Peyer's patch (tissue), 4 donors: ENCODE measurements at places on chromosomes 3 and 15.

GRCh38 chr3:65466300-65466988, 572.3 kb downstream of the MAGI1 start:
- no peak for DNase-seq

DNA sequence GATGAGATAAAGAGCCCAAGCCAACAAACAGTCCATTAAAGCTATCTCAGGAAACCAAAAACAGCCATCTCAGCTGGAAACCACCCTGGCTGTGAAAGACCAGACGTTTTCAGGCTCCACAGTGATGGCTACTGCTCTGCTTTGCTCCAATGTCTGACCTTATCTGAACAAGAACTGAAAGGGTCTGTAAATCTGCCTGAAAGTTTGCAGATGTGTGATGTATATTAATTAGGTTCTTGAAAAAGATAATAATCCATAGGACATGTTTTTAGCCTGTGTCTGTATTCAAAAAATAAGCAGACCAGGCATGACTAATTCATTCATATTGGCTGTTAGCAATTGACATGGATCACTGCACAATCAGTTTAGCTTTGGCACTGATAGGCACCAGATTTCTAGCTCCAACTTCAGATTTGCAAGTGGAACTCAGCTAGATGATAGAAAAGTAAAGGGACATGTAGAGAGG, 611.4 kb upstream of the NAALADL2 start:
- DNase-seq = no peak

DNA sequence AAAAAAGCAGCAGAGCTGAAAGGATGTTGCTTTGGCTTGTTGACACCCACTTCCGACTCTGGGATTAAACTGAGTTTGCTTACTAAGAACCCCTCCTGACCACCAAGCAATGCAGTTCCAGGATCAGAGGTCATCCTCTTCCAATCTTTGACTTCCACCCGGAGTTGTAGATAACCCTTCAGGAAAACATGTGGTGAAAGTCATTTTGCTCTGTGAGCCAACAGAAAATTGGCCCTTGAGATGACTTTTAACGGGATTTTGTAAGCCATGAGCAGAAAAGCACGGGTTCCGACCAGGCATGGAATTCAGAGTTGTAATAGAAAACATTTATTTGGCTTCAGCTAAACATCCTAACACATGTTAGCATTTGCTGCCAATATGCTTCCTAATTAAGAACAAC, 171.6 kb upstream of the NR2F2 start:
- DNase-seq = no peak

DNA sequence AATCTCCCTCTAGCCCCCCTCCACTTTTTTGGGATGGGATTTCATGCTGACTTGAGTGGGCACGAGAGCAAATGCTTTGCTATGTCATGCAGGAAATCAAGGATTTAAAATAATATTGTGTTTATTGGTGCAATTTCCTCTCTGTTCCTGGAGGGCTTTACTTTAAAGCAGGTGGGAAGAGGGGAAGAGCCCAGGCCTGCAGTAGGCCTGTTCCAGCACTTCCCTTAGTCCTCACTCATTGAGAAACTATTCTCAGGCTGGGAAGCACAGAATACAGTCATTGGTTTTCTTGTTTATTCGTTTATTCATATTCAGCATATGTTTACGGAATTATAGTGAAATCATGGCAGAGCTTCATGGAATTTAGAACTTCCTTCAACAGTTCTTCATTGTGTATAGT, 41.7 kb upstream of the SPSB4 start:
- no peak for DNase-seq

DNA sequence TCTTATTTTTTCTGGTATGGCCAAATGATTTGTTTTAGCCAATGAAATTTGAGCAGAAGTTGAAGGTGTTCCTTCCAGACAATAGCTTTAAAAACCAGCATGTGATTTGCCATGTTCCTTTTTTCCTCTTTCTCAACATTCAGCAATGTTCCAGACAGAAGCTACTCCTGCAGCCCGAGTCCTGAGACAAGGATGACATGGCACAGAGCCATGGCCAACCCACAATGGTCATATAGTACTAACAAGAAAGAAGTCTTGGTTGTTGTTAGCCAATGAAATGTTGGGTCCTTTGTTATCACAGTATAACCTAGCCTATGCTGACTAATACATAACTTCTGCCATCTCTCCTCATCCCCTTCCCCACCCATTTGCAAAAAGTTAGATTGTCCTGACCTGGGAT, 211.1 kb upstream of the STT3B start:
- no peak for DNase-seq

DNA sequence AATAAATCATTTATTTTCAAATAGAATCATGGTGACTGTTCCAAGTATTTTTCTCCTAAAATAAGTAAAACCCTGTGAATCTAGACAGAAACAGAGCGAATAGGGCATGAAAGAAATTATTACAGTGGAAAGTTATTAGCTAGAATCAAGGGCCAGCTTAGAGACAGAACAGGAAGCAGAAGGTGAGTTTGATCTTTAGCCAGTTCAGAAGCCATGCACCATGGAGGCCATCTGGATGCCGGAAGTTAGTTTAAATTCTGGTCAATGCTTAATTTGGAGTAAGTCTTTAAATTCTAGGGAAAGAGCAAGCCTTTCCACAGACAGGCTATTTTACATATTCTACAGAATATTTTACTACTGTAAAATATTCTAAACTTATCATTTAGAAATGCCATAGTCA, 574.8 kb downstream of the CADM2 start:
- no peak for DNase-seq

DNA sequence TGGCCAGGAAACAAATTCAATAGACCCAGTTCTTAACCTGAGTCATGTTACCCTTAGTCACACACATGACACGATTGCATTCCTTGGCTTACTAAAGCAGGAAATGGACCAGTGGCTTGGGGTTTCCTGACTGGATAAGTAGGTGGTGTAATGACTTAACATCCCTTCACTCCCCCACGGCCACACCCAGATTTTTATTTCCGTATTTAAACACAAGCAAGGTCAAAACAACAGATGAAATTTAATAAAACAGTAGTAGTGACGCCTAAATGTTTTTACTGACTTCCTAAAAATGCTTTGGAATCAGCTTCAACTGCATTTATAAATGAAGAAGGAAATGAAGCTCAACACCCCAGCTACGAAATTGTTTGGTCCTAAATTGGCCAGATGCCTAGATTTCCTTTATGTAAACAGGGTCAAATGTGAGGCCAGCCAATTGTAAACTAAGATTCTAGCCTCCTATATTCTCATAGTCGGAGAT, 324.3 kb downstream of the CHST2 start:
- no peak for DNase-seq

DNA sequence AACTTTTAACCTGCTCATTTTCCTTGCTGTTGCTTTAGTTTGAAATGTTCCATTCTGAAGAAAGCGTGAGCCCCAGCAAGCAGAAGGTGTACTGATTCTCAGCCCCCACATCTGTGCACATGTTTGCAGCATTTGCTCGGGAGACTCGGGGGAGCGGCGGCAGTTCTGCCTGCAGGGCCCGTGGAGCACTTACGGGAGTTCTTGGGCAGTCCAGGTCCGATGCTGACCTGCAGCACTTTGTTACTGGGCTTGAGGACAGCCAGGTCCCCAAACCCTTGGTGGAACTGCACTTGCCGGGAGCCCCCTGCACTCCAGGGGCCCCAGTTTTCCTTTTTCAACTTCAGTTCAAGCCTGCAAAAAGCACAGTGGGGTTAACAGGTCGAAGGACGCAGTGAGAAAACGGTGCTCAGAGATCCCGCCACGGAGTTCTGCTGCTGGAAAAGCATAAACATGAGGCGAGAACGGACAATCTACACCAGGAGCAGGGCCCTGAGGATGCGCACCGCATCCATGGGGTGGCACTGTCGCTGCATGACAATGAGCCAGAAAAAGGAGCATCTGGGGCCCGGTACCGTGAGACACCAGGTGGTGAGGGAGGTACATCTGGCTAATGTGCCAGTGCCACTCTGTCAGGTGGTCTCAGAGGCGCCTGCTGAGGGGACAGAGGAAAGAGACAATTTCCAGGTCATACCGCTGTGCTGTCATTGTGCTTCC, 45.6 kb upstream of the LDHAL6B start:
- DNase-seq = peak; percentile 45

GRCh38 chr3:59081071-59081470, 31.2 kb upstream of the CFAP20DC start:
- no peak for DNase-seq

DNA sequence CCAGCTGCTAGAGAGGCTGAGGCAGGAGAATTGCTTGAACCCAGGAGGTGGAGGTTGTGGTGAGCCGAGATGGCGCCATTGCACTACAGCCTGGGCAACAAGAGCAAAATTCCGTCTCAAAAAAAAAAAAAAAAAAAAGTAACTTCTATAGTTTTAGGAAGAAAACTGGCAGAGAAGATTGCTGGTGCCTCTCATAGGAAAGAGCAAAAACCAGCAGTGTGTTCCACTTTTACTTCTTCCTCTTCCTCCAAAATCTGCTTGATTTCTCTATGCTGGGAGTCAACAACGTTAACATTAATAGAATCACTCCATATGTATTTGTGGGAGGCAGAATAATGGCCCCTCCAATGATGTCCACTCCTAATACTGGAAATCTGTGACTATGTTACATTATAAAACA, 12.5 kb upstream of the NR1D2 start:
- no peak for DNase-seq

- peak; percentile 30 for DNase-seq
Observed at GRCh38 chr3:66396161-66396760, 104.6 kb downstream of the LRIG1 start.

DNA sequence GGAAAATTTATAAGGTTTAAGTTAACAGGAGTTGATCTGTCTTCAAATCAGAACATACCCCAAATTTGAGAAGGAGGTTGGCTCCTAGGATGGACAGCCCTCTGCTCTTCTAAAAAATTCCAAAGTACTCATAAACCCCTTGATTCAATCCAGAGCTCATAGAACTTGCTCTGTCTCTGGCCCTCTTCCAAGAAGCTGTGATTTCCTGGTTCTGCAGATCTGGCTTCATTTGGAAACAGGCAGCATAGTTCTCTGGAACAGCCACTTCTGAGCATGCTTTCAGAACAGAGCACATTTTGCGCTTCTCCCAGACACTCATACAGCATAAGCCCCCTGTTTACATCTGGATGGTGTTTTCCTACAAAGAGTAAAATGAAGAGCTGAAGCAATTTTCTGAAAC, 96.7 kb downstream of the KBTBD8 start:
- no peak for DNase-seq

- DNase-seq = no peak
Observed at GRCh38 chr3:112531358-112531781, 30.4 kb downstream of the ATG3 start.

DNA sequence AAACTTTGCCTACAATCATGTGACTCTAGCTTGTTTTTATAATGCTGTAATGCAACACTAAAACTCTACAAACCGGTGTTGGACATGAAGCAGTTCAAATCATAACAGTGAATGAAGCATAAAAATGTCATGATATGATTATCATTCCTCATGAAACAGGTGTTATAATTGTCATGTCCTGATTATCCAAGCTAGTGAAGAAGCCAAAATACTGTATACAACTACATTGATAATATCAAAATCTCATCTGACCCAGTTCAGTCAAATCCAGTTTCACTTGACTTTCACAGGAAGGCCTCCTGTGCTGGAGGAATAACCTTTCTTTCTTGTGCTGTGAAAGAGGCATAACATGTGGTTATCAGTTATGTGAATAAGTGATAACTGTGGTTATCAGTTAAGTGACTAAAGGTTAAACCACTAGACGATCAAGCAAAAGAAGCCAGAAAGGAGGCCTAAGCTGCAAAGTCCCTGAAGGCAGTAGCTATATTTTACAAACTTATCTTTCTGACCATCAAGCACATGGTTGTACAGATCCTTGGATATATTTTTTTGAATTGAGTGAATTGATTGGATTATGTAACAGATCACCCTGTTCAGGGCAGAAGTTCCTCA, 296.4 kb downstream of the TUSC7 start:
- DNase-seq = no peak

GRCh38 chr3:56806407-56806806, 4.7 kb upstream of the ARHGEF3 start:
- DNase-seq = no peak

DNA sequence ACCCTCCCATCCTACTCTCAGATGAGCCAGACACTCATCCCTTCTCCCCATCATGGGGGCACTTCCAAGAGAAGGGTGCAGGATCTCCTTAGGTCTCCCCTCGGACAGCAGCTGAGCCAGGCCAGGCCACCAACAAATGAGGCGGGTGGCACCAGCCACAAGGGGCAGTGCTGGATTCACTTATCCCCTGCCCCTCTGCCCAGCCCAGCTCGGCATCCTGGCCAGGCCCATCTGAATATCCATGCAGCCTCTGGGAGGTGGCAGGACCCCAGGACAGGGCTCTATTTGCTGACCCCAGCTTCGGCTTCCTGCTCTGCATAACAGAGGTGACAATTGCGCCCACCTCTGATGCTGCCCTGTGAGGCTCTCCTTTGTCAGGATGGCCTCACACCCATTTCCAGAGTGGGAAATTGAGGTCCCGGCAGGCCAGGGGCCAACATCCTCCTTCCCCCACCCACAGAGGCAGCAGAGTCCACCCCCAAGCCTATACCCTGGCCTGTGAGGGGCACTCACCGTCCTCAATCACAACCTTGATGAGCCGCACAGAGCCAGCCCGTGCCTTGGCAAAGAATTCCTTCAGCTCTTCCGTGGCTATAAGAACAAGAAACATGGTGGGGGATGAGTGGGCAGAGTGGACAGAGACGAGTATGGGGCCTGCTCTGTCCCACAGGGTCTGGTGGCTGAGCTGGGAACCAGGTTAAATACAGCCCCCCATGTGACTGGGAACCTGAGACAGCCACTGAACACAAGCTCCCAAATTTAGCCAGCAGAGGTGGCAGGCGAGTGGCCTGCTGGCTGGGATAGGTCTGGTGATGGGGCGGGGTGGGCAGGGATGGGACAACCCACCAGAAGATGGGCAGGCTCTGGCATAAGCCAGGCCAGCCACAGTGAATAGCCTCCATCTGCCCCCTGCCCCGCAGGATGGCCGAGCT, 4.2 kb downstream of the TWF2 start:
- no peak for DNase-seq

GRCh38 chr15:33030315-33030714, 164.2 kb downstream of the FMN1 start:
- DNase-seq = no peak

GRCh38 chr15:62770111-62770660, 272.4 kb upstream of the TPM1 start:
- no peak for DNase-seq

GRCh38 chr3:29531644-29532043, 250.8 kb downstream of the RBMS3 start:
- no peak for DNase-seq

- no peak for DNase-seq
Observed at GRCh38 chr3:181050738-181051137, 61.2 kb upstream of the DNAJC19 start.

DNA sequence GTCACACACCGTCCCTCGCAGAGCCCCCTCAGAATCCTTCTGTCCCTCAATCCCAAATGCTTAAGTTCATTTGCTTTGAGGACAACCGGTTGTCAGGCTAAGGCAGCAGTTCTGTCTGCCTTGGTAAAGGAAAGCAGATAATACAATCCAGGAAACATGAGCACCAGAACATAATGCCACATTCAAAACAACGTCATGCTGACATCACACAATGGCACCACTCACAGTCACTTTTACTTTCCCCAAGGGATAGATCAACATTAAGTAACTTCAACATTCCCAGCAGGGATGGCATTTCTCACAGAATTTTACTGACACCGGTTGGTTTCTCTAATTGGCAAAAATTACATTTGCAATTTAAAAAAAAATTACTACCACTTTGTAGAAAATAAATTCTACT, 74.6 kb upstream of the PSMD6 start:
- DNase-seq = no peak

GRCh38 chr3:26347150-26347549, 275.4 kb upstream of the LRRC3B start:
- no peak for DNase-seq
